ENCODE measurements at places on chromosomes 12 and 14.

DNA sequence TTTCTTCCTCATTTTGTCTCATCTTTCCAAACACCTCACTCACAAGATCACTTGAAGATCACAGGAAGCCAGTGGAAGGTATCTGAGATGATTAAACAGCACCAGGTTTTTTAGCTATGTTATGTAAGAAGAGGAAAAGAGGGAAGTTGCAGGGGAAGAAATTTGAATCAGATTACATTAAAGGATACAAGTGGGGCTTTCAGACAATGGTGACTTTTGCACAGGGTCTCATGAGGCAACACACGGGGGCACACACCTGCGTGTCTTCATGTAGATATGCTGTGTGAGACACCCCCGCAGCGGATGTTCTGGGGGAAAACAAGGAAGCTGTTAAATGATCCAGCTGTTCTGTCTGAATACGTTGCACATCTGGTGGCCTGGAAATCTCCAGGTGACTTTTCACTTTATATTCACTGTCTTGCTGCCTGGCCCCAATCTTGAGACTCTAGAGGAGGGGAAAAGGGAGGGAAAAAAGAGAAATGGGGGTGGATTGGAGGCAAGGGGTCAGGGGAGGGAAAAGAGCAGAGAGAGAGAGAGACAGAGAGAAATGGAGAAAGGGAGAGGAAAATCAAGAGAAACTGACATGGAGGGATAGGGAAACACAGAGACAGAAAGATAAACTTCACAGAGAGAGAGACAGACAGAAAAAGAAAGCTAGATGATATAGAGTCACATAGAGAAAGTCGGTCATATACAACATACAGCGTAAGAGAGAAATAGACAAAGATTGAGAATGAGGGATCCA, 36.3 kb upstream of the PPP1CC start:
- DNase-seq = no peak

GRCh38 chr14:66293533-66294105, 192.6 kb upstream of the CCDC196 start:
- DNase-seq = no peak

DNA sequence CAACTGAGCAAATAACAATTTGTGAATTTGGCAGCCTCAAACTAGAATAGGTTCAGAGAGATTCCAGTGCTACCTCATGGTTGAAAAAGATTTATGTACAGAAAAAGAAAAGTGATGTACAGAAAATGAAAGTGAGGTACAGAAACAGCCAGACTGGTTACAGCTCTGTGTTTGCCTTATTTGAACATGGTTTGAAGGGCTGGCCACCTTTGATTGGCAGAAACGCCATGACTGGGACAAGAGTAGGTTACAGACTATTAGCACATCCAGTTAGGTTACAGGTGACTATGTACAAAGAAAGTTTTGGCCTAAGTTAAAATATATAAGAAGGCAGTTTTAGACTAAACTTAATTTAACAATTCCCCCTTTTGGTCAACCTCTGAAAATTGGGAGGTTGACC, 309.4 kb downstream of the BTG1 start:
- DNase-seq = no peak

- DNase-seq = no peak
Measured at GRCh38 chr12:18141048-18141982, 51.3 kb upstream of the RERGL start.

DNA sequence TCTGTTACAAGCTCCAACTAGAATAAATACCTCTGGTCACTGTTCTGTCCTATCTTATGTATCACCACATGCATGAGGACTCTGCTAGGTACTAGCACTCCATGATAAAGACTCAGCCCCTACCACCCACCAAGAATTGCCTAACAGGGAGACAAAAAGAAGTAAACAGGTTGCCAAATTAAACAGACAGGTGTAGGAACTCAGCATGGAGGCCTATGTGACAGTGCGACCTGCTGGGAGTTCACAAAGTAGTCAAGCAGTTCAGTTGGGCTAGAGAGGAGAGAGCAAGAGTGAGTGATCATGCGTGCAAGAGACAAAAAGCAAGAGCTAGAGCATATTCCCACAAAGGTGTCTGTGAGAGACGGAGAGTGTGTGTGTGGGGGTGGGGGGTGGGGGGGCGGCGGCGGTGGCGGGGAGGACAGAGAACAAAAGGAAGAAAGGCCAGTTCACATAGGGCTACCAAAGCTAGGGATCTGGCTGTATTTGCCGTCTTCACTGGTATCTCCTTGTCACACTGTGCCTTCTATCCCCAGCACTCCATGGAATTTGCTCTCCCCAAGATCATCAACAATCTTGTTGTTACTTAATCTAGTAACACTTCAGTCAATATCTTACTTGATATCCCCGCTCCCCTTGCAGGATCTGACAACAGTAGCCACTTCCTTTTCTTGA, 81.2 kb downstream of the SPPL3 start:
- DNase-seq = no peak

All from stimulated activated CD8-positive, alpha-beta memory T cell treated with anti-CD3 and anti-CD28 coated beads, Interleukin-12 subunit alpha, Interleukin-12 subunit beta, amount 100 ng/mL, for 4 hours (primary cell).